ENCODE measurements at places on chromosomes 2 and 18.

- DNase-seq = no peak
Measured at GRCh38 chr2:67524777-67525176, 127.6 kb downstream of the ETAA1 start.

- no peak for DNase-seq
Measured at GRCh38 chr2:637804-638203, 39.4 kb downstream of the TMEM18 start.

- no peak for DNase-seq
Measured at GRCh38 chr2:71859211-71859847, 288.3 kb downstream of the CYP26B1 start.

DNA sequence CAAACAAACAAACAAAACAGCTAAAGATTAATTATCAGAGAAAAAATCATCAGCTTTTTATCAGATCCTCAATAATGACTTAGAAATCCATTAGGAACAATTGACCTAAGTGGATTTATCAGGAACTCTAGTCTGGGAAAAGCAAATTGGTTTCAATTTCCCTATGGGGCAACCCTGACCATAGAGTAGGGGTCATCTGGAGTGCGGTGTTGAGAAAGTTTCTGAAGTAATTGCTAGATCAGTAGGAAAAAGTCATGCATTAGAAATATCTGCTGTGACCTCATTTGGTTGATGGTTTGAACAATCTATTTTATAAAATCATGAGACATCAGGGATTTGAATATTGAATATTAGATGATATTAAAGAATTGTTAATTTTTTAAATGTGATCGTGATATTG, 507.9 kb downstream of the TXNL1 start:
- no peak for DNase-seq

- DNase-seq = no peak
Measured at GRCh38 chr18:35411625-35412351, 34.7 kb upstream of the ZNF396 start.

GRCh38 chr2:194380011-194380410, 1277.0 kb upstream of the SLC39A10 start:
- no peak for DNase-seq

DNA sequence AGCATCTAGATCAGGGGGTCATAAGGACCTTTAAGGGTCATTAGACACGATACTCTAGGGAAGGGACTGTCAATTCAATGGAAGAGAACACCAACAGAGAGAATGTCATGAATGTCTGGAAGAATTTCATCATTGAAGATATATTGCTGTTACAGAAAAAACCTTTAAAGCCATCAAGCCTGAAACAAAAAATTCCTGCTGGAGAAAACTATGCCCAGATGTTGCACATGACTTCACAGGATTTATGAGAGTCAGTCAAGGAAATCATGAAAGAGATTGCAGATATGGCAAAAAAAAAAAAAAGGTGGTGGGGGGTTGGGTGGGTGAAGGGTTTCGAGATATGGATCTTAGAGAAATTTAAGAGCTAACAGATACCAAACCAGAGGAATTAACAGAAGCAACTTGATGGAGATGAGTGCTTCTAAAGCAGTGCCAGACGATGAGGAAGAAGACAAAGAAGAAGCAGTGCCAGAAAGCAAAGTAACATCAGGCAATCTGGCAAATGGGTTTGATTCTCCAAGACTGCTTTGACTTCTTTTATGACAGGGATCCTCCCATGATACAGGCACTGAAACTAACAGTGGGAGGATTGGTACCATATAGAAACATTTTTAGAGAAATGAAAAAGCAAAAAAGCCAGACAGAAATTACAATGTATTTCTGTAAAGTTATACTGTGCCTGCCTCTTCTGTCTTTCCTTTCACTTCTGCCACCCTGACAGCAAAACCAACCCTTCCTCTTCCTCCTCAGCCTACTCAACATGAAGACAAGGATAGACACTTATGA, 28.5 kb downstream of the MAP4K3 start:
- DNase-seq = no peak

GRCh38 chr2:20363578-20363977, 12.9 kb upstream of the PUM2 start:
- DNase-seq = no peak

- peak; percentile 72 for DNase-seq
Measured at GRCh38 chr18:67408240-67408639, 108.3 kb downstream of the DSEL start.

DNA sequence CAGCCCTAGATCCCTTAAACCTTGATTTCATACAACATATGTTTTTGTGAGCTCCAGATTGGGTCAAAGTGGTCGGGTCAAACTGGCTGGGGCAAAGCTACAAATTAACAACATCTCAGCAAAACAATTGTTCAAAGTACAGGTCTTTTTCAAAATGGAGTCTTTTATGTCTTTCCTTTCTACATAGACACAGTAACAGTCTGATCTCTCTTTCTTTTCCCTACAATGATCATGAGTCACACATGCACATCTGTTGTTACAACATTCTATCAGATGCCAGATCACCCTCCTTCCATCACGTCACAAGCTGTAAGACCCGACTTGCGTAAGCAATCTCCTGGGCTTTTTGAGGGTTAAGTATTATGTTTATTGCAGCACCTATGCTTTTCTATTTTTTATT, 55.1 kb downstream of the RHOB start:
- DNase-seq = peak; percentile 100

- DNase-seq = no peak
Measured at GRCh38 chr18:12694032-12694431, 8.5 kb downstream of the CEP76 start.

Measured in IMR-90 (cell line).